ENCODE measurements at places on chromosomes 16 and 17. TPM values are rescaled to one million over a fixed set of nuclear protein-coding genes. Genes with fewer than 3 reads are reported as not detected.

GRCh38 chr16:3767333-3767986 is 50.1 kb upstream of the TRAP1 start:
- H3K27me3 ChIP-seq, result no peaks in the 10 kb centered on the region
- H3K27ac ChIP-seq, result no peak overlapping the region

DNA sequence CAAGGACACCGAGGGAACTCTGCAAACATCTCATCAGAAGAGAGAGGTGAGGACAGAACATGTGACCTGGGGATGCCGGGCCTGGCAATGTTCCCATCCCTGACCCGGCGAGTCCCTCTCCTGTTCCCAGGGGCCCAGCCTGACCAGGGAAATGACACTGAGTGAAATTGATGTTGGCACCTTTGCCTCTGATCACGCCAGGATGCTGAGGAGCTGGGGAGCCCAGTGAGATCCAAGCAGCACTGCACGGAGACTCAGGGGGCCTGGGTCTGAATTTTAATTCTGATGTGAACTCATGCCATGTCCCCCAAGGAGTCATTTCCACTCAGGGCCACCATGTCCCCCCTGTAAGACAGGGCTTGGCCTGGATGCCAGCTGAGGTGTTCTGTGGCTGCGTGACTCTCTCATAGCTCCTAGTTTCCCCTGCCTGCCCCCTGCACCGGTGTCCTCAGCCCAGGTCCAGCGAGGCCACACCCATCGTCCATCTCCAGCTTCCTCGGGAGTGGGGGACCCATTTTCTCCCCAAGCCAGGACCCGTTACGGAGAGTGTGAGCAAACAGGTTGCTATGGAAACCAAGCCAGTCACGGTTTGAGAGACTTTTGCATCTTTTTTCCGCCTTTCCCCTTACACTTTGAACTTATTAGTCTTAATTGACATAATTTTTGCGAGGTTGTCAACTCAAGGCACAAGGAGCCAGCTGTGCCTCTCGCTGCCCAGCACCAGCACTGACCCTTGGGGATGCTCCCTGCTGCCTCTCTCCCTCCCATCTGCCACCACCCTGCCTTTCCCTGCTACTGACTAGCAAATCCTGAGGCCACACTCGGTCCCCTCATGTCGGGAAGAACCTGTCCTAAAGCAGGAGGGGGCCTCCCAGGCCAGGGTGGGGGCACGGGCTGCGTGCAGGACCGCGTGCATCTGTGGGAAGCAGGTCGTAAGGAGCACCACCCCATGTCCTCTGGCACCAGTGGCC is 150.0 kb downstream of the SDK2 start:
- no peak overlapping the region for H3K4me3 ChIP-seq
- H3K27ac ChIP-seq, result no peak overlapping the region
- DNase-seq, result no peak
- peaks cover 72% of the 10 kb centered on the region for H3K27me3 ChIP-seq
- no peaks in the 10 kb centered on the region for H3K36me3 ChIP-seq
- H3K4me1 ChIP-seq, result no peaks in the 10 kb centered on the region

Gene ZP2
- not detected for total RNA-seq

DNA sequence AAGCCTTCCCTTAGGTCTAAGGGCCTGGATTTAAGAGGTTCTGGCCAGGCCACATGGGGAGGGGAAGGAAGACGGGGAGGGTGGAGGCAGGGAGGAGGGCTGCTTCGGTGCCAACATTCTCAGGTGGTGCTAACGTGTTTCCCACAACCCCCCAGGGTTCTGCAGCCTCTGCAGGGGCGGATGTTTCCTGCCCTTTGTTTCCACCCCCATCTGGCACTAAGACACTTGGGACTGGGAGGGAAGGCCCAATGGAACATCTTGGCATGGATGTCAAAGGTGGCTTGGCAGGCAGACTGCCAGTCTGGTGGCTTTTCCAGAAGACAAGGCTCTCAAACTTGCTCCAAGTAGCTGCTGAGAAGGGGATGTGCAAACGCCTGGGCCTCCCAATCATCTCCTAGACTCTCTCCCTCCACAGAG is 12.7 kb downstream of the HIC1 start:
- peak overlapping the region; percentile 90 for H3K27ac ChIP-seq
- no peak for DNase-seq
- no peak overlapping the region for H3K4me3 ChIP-seq
- peaks cover 52% of the 10 kb centered on the region for H3K4me1 ChIP-seq
- H3K36me3 ChIP-seq, result peaks cover 83% of the 10 kb centered on the region

DNA sequence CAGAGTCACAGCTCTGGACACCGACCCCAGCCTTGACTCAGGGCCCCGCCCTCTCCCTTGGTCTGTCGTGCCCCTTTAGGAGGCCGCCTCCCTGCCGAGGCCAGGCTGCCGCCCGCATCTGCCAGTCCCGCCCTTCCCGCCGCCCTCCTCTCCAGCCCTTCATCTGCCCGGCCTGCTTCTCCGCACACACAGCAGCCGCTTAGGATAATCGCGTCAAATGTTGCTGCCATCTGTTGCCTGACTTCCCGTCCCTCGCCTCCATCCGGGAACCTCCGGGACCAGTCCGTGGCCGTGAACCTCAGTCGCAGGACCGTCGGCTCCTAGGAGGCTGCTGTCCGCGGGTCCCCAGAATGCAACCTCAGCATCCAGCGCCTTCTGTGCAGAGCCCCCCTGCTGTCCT is 11.9 kb downstream of the GSE1 start:
- peaks cover 5% of the 10 kb centered on the region for H3K36me3 ChIP-seq
- peak; percentile 68 for DNase-seq
- H3K27ac ChIP-seq, result no peak overlapping the region
- peaks cover 85% of the 10 kb centered on the region for H3K4me1 ChIP-seq
- no peak overlapping the region for H3K4me3 ChIP-seq

- no peak overlapping the region for H3K4me3 ChIP-seq
- H3K36me3 ChIP-seq, result no peaks in the 10 kb centered on the region
- DNase-seq, result no peak
- H3K27me3 ChIP-seq, result peaks cover 35% of the 10 kb centered on the region
Observed at GRCh38 chr17:36928471-36929345, 8.6 kb upstream of the LHX1 start.

GRCh38 chr17:62804025-62804424 is 4.1 kb downstream of the MARCHF10 start:
- H3K36me3 ChIP-seq, result no peaks in the 10 kb centered on the region
- DNase-seq, result no peak
- H3K4me1 ChIP-seq, result peaks cover 16% of the 10 kb centered on the region
- no peak overlapping the region for H3K27ac ChIP-seq

DNA sequence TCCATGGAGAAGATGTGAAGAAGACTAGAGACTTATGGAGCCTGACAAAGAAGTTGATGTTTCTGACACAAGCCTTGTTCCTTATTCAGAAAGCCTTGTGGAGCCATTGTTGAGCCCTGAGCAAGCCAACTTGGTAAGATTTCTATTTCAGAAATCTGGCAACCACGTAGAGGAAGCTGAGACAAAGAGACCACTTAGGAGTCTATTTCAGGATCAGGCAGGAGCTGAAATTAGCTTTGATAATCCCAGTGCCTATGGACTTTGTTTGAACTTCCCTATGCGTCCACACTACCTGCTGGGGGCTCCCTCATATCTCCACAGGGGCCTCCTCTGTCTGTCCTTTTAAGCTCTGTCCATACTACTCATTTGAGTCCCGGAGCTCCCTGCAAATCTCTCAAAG is 540.0 kb upstream of the GOT2 start:
- no peaks in the 10 kb centered on the region for H3K27me3 ChIP-seq
- DNase-seq, result no peak
- no peaks in the 10 kb centered on the region for H3K4me1 ChIP-seq
- no peak overlapping the region for H3K4me3 ChIP-seq
- H3K36me3 ChIP-seq, result no peaks in the 10 kb centered on the region

- DNase-seq, result peak; percentile 26
- no peaks in the 10 kb centered on the region for H3K27me3 ChIP-seq
- no peaks in the 10 kb centered on the region for H3K36me3 ChIP-seq
- H3K4me1 ChIP-seq, result no peaks in the 10 kb centered on the region
- no peak overlapping the region for H3K27ac ChIP-seq
- no peak overlapping the region for H3K4me3 ChIP-seq
Observed at GRCh38 chr16:16992975-16993765, 477.6 kb downstream of the XYLT1 start.

Gene HS3ST3B1
- total RNA-seq, result not detected

- peak overlapping the region; percentile 91 for H3K4me3 ChIP-seq
- H3K36me3 ChIP-seq, result no peaks in the 10 kb centered on the region
- peaks cover 10% of the 10 kb centered on the region for H3K4me1 ChIP-seq
- peak; percentile 78 for DNase-seq
- H3K27me3 ChIP-seq, result no peaks in the 10 kb centered on the region
Observed at GRCh38 chr17:57256708-57257112, 387 bp downstream of the MSI2 start.

GRCh38 chr17:32007463-32008298 is 498 bp downstream of the LRRC37B start:
- no peaks in the 10 kb centered on the region for H3K27me3 ChIP-seq
- no peak for DNase-seq
- peak overlapping the region; percentile 85 for H3K27ac ChIP-seq
- H3K36me3 ChIP-seq, result no peaks in the 10 kb centered on the region

- no peak overlapping the region for H3K27ac ChIP-seq
- H3K27me3 ChIP-seq, result no peaks in the 10 kb centered on the region
- H3K4me1 ChIP-seq, result peaks cover 20% of the 10 kb centered on the region
- H3K36me3 ChIP-seq, result no peaks in the 10 kb centered on the region
Observed at GRCh38 chr16:74556375-74556922, 50.5 kb downstream of the GLG1 start.

- H3K27ac ChIP-seq, result no peak overlapping the region
- no peaks in the 10 kb centered on the region for H3K27me3 ChIP-seq
- no peak for DNase-seq
- peaks cover 3% of the 10 kb centered on the region for H3K36me3 ChIP-seq
- H3K4me1 ChIP-seq, result peaks cover 35% of the 10 kb centered on the region
Observed at GRCh38 chr17:962670-963069, 16.9 kb downstream of the NXN start.

GRCh38 chr17:31494259-31495021 is 103.0 kb downstream of the RAB11FIP4 start:
- no peak overlapping the region for H3K4me3 ChIP-seq
- peak; percentile 44 for DNase-seq
- no peaks in the 10 kb centered on the region for H3K27me3 ChIP-seq

Measured in stomach (tissue), 19 donors.